ENCODE measurements at places on chromosomes 5 and 9.

- DNase-seq: peak; percentile 89
Observed at GRCh38 chr9:114156657-114157421, 1.5 kb downstream of the COL27A1 start.

DNA sequence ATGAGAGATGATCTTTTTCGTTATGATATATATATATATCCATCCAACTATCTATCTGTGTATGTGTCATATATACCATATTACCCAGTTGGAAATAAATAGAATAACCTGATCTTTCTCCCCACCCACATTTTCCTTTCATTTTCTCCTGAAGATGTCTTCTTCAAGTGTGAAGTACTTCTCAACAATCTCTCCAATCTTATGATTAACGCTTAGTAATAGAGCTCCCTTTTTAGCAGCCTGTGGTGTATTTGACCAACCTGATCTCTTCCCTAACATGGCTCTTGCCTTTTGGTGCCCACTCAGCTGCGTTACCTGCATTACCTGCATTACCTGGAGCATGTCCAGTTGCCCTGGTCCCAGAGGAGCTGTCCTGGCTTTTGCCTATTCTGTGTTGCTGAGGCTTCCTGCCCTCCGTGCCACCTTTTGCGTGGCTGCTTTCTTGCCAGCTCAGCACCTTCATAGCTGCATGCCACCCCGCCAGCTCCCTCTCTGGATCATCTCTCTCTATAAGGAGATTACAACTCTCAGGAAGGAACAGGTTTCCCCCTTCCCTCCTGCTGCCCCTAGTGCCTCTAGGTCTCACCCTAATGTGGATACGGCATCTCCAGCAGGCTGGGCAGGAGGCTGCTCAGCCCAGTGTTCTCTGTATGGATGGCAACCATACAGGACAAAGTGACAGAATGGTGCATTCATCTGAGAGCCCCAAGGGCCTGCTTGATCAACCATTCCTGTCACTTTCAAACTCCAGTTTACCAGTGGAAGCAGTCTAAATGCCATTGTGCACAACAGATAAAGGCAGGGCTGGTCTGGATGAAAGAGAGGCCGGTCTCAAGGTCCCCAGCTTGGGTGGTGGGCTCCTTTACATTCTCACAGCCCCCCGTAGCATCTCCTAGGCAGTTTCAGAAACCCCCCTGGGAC lies 126.7 kb downstream of the GADD45G start:
- no peak for DNase-seq

- no peak for DNase-seq
Observed at GRCh38 chr9:8229226-8229625, 429.6 kb upstream of the DMAC1 start.

DNA sequence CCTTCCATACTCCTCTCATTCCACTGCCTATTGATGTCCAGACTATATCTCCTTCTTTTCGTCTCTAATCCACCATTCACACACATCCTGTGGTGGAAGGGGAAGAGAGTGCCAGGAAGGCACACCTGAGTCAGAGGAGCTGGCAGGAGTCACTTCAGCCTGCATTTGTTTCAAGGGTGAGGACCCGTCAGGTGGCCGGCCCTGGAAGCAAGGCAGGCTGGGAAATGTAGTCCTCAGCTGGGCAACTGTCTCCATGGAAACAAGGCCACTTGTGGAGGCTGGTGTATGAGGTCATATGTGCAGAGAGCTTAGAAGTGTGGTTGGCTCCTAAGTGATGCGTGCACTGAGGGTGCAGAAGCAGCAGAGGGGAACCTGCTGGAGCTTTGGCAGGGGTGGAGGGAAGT lies 278.4 kb downstream of the NSG2 start:
- no peak for DNase-seq

Measured in small intestine (tissue), 16 donors.